Stimulated activated CD4-positive, alpha-beta T cell treated with anti-CD3 and anti-CD28 coated beads, TNF-alpha, amount 100 ng/mL, for 1 hour (primary cell): ENCODE measurements at places on chromosomes 7 and 10.

- DNase-seq, result no peak
Measured at GRCh38 chr7:43501870-43502269, 81.0 kb upstream of the STK17A start.

DNA sequence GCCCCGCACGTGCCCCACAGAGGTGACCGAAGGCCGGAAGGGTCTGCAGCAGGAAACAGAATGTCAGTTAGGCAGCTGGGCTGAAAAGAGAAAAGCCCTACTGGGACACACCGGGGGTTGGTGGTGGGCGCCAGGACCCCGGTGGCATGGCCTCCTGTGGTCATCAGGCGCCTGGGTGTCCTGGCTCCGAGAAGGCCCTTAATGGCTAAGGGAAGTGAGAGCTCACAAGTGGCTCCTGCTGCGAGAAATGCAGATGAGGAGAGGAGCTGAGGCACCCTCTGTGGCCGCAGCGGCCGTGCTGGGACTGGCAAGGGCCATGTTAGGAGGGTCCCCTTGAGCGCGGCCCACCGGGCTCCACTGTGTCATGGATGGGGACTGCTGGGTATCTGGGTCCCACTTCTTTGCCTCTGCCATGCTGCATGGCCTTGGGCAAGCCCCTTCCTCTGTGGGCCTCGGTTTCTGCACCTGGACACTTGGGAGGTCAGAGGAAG lies 79.2 kb upstream of the GNA12 start:
- DNase-seq, result no peak

GRCh38 chr10:79180414-79181221 lies 111.9 kb downstream of the ZMIZ1 start:
- DNase-seq, result no peak

GRCh38 chr7:47093320-47094234 lies 488.3 kb downstream of the TNS3 start:
- no peak for DNase-seq

DNA sequence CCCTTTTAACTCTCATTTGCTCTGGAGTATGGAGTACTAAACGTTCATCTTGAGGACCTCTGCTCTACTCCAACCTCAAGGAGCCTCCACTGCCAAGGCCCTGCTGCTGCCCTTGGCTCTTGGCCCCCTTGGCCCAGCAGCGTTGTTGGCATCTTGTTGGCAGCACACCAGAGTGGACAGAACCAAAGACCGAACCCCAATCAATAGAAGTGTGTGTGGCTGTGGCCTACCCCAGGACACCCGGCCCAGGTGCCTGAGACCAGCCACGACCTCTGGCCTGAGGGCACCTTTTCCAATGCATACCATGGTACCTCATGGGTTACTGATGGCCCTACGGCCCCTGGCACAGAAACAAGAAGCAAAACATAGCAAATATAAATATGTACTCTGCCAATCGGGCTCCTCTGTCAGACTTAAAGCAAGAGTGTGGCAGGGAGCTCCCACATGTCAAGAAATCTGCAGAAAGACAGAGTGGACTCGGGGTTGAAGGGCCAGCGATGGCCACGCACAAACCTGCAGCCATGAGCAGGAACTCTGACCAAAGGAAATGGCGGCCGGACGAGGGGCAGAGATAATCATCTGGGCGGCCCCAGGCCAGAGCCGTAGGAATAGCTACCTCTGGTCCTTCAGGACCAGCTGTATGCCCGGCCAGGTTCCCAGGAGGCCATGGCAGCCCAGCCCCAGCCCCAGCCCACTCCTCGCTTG lies 2.9 kb downstream of the NPC1L1 start:
- no peak for DNase-seq

- no peak for DNase-seq
Measured at GRCh38 chr7:117372073-117372472, 49.2 kb upstream of the WNT2 start.

- DNase-seq, result no peak
Measured at GRCh38 chr7:135389971-135390370, 119.9 kb downstream of the CNOT4 start.

DNA sequence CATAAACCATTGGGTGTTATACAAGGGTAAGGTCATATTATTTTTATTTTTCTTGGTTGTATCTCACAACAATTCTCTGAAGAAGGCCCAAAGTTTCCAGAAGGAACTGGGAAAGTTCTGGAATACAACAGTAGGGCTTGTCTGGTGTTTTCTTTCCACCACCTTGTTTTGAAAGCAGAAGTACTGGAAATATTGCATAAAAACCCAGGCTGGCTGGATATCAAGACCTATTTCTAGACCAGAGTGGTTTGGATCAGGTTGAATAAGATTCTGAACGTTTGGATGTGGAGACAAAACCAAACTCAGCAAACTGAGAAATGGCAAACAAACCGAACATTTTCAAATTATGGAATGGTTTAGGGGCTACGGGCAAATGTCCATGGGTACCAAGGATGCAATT lies 182.6 kb upstream of the FZD8 start:
- no peak for DNase-seq

DNA sequence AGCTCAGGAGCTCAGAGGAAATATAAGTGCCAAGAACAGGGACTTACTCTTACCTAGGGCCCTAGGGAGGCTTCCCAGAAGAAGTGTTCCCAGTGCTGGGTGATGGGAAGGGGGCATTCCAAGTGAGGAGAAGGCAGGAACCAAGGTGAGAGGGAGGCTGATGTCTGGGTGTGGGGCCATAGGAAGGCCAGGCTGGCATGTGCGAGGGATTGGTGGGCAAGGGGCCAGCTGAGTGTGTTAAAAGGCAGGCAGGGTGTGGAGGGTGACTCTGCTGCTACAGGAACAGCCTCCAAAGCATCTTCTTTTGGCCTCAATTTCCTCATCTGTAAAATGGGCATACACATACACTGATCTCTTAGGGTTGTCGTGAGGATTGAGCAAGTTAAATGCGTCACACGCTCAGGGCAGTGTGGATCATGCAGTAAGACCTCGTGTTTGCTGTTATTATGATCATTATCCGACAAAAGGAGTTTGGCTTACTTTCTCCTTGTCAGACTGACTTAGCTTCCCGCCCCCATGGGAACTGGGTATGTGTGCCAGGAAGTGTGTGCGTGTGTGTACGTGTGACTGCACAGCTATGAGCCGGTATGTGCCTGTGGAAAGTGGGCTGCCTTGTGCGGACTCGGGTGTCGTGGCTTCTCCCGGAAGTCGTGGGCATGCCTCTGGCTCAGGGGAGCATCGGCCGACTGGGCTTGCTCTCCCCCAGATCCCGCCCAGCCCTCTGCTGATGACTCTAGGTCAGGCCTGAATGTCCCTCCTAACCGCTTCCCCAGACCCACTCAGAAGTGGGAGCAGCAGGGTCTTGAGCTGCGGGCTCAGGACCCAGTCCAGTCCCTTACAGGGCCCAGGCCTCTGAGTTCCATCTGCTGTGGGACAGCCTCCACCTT lies 59.6 kb downstream of the NEURL1 start:
- no peak for DNase-seq

- no peak for DNase-seq
Measured at GRCh38 chr10:57362811-57363210, 904.9 kb downstream of the IPMK start.

DNA sequence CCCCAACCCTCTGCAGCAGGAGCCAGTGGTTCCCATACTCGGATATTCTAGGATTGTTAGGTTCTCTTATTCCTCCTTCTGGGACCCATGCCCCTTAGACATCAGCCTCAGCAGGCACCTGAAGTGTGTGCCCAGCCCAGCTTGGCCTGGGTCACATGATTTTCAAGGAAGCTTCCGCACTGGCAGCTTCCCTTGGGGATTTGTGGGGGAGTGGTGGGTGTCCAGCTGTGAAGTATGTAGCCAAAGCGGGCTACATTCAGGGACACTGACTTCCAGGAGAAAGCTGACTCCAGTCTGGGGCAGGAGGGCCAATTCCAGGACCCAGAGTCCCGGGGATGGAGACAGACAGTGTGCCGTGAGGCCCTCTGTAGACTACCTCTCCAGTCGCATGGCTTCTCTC lies 1.3 kb downstream of the LDB1 start:
- DNase-seq, result no peak

- DNase-seq, result no peak
Measured at GRCh38 chr10:103671126-103671895, 177.8 kb downstream of the NEURL1 start.

DNA sequence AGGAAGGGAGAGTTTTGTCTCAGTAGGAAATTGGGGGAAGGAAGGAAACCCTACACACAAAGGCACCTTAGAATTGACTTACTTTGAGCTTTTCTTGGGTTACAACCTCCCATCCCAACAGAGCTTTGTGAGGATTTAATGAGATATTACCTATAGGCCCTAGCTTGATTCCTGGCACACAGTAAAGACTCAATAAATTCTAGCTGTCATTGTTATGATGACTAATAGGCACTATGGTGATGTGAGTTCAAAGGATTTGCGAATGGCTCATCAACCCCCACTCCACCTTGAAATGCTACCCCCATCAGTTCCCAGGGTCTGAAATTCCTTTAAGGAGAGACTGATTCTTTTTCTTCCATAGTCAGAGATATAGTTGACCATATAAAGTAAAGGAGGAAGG lies 67.9 kb upstream of the SMNDC1 start:
- no peak for DNase-seq

- DNase-seq, result no peak
Measured at GRCh38 chr10:103086799-103087198, 106.3 kb downstream of the NT5C2 start.

GRCh38 chr7:121521711-121522400 lies 125.7 kb upstream of the FAM3C start:
- DNase-seq, result no peak

DNA sequence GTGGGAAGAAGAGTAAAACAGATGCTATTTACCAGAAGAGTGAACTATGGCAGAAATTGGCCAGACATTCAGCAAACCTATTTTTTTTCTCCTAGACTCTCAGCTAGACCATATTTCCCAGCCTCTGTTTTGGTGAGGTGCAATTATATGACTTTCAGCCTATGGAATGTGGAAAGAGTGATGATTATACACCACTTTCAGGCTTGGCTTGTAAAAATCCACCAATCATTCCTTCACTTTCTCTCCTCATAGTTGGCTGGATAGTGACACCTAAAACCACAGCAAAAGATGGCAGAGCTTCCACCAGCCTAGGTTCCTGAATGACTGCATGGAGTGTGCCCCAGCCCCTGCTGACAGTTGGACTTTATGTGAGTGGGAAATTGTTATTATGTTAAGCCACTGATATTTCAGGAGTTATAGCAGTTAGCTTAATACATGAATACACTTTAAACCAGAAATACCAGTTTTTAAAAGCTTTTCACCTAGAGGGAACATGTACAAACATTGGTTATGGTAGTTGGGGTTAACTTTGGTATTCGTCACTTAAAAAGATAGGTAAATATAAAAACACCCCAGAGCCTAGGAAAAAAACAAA lies 19.1 kb upstream of the TNKS2 start:
- DNase-seq, result no peak

- no peak for DNase-seq
Measured at GRCh38 chr7:151726652-151727578, 150.0 kb downstream of the PRKAG2 start.

- DNase-seq, result peak; percentile 3
Measured at GRCh38 chr7:148575640-148576411, 14.7 kb upstream of the C7orf33 start.

- no peak for DNase-seq
Measured at GRCh38 chr7:7521259-7521658, 14.4 kb downstream of the COL28A1 start.

DNA sequence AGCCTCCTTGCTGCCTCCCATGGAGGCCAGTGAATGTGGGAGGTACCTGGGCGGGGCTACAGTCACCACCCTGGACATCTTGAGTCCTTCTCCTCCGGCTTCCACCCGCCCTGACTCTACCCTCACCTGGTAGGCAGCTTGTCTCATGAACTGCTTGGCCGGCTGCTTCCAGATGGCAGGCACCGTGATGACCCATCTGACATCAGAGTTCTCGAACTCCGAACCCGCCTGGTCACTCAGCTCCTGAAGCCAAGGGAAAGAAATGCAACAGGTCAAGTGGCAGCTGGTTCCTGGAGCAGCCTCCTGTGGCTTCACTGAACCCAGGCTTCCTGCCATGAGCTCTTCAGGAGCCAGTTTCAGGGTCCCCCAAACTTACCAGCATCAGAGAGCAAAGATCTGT lies 50.1 kb downstream of the HSPA12A start:
- DNase-seq, result no peak

- no peak for DNase-seq
Measured at GRCh38 chr10:14510346-14510745, 179.6 kb upstream of the FRMD4A start.

DNA sequence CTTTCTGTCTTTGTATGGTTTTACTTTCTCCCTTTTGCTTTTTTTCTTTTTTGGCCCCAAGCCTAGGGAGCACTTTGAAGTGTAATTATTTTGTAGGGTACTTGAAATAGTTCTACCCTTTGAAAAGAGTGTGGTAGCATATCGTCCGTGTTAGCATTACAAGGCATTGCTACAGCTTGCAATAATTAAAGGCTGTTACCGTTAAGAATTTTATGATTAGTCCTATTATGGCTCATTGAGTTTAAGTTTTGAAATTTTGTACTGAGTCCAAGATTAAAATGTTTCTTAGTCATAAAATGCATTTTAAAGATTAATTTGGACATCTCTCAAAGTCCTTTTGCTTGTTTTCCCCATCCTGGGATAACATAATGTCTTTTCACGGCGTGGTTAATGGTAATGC lies 490.0 kb upstream of the LRRN3 start:
- no peak for DNase-seq

DNA sequence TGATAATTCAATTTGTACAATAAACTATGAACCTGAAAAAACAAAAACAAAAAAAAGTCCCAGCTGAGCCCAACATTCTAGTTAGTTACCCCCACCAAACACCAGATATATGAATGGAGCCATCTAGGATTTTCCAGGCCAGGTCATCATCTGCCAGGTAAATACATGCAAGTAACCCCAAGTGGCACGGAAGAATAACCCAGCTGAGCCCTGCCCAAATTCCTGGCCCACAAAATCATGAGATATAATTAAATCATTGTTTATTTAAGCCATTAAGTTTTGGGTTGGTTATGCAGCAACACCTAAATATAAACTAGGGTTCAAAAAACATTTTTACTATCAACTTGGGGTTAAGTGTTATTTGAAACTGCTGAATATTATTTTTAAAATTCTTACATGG lies 19.0 kb downstream of the PARD3 start:
- no peak for DNase-seq

DNA sequence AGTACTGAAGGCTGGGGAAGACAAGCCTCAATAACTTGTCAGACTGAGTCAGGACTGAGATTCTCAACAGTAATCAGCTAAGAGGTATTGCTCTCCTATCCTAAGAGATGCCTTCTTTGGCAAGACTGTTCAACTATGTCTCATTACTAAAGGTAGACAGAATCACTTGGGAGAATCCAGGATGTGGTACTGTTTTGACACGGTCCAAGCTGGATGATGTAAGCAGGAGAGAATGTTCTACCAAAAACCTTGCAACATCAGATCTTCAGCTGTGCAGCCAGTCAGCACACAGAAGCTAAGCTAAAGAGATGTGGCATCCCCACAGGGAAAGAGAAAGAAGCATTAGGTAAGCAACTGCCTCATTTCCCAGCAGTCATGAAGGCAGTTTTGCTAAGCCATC lies 391.4 kb downstream of the NRG3 start:
- DNase-seq, result no peak

GRCh38 chr7:122402235-122402634 lies 97.7 kb upstream of the FEZF1 start:
- DNase-seq, result no peak
